H1 (cell line): ENCODE measurements at places on chromosomes 2 and 18. TPM values are rescaled to one million over a fixed set of nuclear protein-coding genes. Genes with fewer than 3 reads are reported as not detected.

Gene GRHL1
- 1.3 and 1.6 TPM in 2 replicates for polyA plus RNA-seq

Gene FBXO48
- 1.1 and 1.5 TPM in 2 replicates for polyA plus RNA-seq

Gene NT5DC4
- polyA plus RNA-seq, result not detected in 2 replicates

Gene TP53I3
- 34.5 and 36.3 TPM in 2 replicates for polyA plus RNA-seq

Gene GPBAR1
- 0.49 and 0.59 TPM in 2 replicates for polyA plus RNA-seq

Gene IRS1
- polyA plus RNA-seq, result 9.1 and 12.0 TPM in 2 replicates

Gene BABAM2
- 12.1 and 15.8 TPM in 2 replicates for polyA plus RNA-seq

Gene GAREM1
- polyA plus RNA-seq, result 3.6 and 3.9 TPM in 2 replicates

Gene IL36RN
- polyA plus RNA-seq, result not detected in 2 replicates

Gene RND3
- polyA plus RNA-seq, result 7.4 and 12.2 TPM in 2 replicates

Gene IL36A
- polyA plus RNA-seq, result not detected in 2 replicates

Gene NXPH2
- 1.8 and 1.9 TPM in 2 replicates for polyA plus RNA-seq

Gene XDH
- 0.46 and 0.68 TPM in 2 replicates for polyA plus RNA-seq

Gene MYO5B
- polyA plus RNA-seq, result 5.1 and 7.7 TPM in 2 replicates

Gene LBX2
- 0.27 and 0.42 TPM in 2 replicates for polyA plus RNA-seq

Gene NPPC
- polyA plus RNA-seq, result 1.3 TPM in 2 replicates

Gene STRADB
- polyA plus RNA-seq, result 11.3 and 20.9 TPM in 2 replicates

Gene LRRTM4
- polyA plus RNA-seq, result 2.7 and 3.6 TPM in 2 replicates

Gene DCDC2C
- 0.50 and 0.91 TPM in 2 replicates for polyA plus RNA-seq

Gene CDH19
- not detected in 2 replicates for polyA plus RNA-seq

Gene RGPD3
- polyA plus RNA-seq, result 0.05 and 0.08 TPM in 2 replicates

Gene SLC14A1
- polyA plus RNA-seq, result 0.18 and 0.25 TPM in 2 replicates

Gene ACOXL
- polyA plus RNA-seq, result 11.4 and 13.6 TPM in 2 replicates

Gene ACMSD
- polyA plus RNA-seq, result not detected in 2 replicates

Gene CASP10
- 2.0 and 2.3 TPM in 2 replicates for polyA plus RNA-seq

Gene UNC80
- polyA plus RNA-seq, result 0.16 and 0.53 TPM in 2 replicates

Gene CYP26B1
- polyA plus RNA-seq, result 0.06 and 0.19 TPM in 2 replicates

Gene SPDYA
- 0.09 and 0.12 TPM in 2 replicates for polyA plus RNA-seq

Gene RDH14
- 9.9 and 14.7 TPM in 2 replicates for polyA plus RNA-seq

Gene CNGA3
- 0.02 TPM in 1 of 2 replicates, not detected in the other for polyA plus RNA-seq

Gene EVA1A
- 2.4 and 2.7 TPM in 2 replicates for polyA plus RNA-seq

Gene PLCL1
- not detected in 2 replicates for polyA plus RNA-seq

Gene NT5C1B
- polyA plus RNA-seq, result not detected in 2 replicates

Gene MEP1B
- not detected in 2 replicates for polyA plus RNA-seq

Gene PTPRN
- polyA plus RNA-seq, result 8.2 and 17.4 TPM in 2 replicates

Gene UGT1A10
- not detected in 2 replicates for polyA plus RNA-seq

Gene UGT1A7
- not detected in 2 replicates for polyA plus RNA-seq

Gene KCNK3
- polyA plus RNA-seq, result 0.29 and 0.33 TPM in 2 replicates
